H4 (cell line): ENCODE measurements at places on chromosomes 1 and 21.

DNA sequence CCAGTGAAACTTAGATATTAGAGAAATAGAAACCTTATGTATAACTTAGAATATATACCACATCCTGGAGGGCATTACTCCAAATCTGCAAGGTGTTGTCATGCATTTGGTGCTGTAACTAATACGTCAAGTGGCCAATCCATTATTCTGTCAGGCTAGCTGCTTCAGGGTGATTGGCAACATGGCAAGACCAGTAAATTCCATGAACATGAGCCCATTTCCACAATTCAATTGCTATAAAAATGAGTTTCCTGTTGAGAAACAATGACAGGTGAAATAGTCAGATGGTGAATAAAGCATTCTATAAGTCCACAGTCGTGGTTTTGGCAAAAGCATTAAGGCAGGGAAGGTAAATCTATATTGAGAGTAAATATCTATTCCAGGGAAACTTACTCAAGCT lies 566.0 kb downstream of the ADGRL2 start:
- no peak for DNase-seq

DNA sequence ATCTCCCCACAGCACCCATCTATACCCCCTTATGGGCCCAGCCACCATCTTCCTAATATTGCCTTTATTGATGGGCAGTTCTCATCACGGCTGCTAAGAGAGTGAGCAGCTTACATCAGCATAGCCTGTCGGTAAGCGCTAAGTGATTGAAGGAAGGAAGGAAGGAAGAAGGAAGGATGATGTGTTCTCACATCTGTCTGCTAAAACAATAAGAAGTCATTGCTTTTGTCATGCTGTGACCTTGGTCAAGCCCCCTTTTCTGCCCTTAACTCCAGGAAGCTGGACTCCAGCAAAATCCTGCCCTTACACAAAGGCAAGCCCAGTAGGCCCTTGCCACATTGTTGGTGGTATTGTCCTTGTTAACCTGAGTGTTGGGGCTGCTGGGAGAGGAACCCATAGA lies 165.0 kb downstream of the ETS2 start:
- no peak for DNase-seq

- DNase-seq: no peak
These were observed 92.9 kb downstream of the DPYD start for GRCh38 chr1:97827887-97828286.

DNA sequence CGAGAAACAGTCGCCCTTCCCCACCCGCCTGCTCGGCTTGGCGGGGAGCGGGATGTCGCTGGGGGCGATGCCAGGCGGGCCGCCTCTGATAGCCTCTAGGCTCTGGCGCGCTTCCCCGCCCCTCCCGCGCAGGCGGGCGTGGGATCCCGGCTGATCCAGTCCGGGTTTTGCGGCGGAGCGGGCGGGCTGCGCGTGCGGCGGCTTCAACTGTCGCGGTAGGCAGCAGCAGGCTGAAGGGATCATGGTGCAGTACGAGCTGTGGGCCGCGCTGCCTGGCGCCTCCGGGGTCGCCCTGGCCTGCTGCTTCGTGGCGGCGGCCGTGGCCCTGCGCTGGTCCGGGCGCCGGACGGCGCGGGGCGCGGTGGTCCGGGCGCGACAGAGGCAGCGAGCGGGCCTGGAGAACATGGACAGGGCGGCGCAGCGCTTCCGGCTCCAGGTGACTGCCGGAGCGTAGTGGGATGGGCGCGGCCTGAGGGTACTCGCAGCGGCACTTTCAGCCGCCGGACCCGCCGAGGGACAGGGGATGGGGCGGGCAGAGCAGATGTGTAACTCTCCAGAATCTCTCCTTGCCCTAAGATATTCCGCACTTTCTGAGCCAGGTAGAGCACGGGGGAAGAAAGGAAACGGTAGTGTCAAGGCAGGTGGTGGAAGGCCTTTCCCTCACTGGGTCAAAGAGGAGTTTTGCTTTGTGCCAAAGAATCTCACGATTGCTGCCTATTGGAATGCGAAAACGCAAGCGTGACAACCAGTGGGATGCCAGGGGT lies at the start of gene FAAH:
Gene FAAH (plus strand): TSS at position 210 of the 764 bp plus-strand sequence. CDS start 32 bp downstream, at position 242.
- no peak for DNase-seq

DNA sequence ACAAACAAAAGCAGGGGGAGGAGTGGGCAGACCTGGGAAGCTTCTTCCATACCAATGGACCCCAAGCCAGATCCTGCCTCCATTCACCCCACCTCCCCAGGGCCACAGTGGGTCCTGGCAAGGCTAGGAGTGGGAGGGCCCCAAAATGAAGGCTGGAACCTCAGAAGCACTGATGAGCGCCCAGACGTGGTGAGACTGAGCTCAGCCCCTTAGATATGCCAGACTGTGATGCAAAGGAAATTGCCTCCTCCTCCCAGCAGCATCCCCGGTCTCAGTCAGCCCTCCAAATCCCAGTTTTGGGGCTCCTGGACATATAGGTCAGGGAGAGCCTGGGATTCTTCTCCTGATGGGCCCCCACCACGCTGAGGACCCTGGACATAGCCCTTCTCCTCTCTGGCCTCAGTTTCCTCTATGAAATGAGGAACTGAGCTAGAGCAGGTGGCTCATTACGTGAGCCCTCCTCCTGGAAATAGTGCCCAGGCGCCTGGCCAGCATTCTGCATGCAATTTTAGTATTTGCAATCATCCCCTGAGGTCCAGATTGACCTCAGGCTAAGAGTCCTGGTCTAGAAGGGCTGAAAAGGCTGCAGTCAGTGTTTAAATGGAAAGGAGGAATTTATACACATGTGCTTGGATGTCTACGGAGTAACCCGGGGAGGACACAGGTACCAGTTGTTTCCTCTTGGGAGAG lies 33.5 kb downstream of the RHBG start:
- no peak for DNase-seq
